ENCODE measurements at places on chromosomes 1 and 21.

GRCh38 chr1:117146575-117147340, 25.2 kb upstream of the TRIM45 start:
- DNase-seq, result peak; percentile 45

- DNase-seq, result no peak
These were observed 6.3 kb downstream of the MORN1 start for GRCh38 chr1:2384941-2385481.

DNA sequence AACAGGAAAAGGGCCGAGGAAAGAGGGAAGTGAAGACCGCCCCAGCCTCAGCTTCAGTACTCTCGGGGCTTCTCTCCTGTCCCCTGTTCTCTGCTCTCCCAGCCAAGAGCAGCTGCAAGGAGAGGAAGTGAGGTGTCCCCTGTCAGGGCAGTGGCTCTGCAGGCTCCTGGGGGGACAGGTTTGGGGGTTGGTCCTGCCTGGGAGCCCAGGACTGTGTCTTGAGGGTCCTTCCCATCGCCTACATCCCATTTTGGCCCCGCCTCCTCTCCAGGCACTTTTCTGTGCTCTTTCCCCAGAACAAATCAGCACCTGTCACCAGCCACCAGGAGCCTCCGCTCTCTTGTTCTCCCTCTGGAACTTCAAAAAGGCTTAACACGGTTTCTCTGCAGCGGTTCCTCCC, 82.6 kb downstream of the VWA5B1 start:
- DNase-seq, result no peak

DNA sequence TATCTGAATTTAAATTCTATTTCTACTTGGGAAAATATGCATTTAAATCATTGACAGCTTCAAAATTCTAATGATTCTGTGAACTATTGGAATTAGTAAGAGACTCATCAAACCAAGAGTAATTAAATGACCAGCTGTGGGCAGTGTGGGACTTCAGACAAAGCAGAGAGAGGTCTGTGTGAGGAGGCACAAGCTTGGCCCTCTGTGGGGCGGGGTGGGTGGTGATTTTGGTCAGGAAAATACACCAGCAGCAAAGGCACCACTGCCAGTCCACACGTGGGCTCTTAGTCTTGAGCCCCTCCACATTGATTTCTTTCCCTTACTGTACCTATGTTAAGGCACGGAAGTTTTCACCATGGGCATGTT, 39.2 kb upstream of the RAB4A start:
- no peak for DNase-seq

DNA sequence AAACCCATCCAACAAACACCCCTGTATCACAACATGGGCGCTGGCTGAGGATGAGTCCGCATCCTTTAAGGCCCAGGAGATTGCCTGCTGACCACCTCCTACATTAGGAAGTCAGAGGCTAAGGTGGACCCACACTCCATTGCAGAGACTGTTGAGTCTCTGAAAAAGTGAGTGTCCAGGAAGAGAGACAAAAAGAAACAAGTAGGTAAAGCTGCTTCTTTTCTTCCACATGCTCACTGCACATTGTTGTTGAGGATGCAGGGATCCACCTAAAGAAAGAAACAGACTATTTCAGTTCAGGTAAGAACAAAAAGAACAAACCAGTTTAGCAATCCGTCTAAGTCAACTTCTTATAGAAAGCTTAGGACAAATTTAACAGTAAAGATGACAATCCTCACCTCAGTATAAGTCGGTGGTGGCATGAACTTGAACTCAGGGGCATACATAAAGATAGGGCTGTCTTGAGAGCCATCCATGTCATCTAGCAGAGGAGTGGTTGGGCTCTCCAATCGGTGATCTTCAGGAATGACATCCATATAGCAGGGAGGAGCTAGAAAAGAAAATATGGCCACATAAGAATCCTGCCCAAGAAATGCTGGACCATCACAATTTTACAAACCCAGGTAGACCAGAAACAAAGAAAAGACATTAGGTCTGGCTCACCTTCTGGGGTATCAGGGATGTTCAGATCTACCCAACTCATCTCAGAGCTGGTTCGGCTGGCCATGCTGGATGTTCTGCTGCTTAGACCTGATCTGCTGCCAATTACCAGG, 2.6 kb downstream of the TXNIP start:
- no peak for DNase-seq

DNA sequence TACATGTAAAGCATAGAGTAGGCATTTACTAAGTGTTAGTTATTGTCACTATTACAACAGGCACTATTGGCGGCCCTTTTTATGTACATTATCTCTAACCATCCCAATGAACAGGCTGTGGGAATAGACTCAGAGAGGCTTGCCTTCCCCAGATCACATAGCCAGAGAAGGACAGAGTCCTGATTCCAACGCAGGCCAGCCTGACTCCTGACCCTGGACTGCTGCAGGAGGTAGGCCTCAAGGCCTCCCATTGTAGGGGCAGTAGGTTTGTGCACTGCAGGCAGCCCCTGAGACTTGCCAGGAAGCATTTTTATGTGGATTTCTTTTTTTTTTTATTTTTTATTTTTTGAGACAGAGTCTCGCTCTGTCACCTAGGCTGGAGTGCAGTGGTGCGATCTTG, 6.4 kb upstream of the GFI1 start:
- DNase-seq, result no peak

DNA sequence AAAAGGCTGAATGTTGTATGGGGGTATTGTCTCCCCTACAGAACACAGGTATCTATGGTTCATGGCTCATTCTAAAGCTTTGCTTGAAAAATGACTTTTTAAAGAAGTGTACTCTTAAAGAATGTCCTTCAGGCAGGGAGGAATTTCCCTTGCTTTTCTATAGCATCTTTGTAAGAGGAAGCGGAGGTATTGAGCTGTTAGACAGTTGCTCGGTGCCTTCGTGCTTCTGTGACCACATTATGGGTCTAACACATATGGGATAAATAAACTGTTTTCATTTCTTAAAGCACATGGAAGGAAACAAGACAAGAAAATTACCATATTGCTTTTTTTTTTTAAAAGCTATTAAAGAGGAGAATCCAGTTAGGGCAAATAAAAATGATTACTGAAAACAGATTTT, 182.9 kb downstream of the NTNG1 start:
- no peak for DNase-seq

- DNase-seq, result no peak
These were observed 352.4 kb downstream of the PTBP2 start for GRCh38 chr1:97073936-97074335.

DNA sequence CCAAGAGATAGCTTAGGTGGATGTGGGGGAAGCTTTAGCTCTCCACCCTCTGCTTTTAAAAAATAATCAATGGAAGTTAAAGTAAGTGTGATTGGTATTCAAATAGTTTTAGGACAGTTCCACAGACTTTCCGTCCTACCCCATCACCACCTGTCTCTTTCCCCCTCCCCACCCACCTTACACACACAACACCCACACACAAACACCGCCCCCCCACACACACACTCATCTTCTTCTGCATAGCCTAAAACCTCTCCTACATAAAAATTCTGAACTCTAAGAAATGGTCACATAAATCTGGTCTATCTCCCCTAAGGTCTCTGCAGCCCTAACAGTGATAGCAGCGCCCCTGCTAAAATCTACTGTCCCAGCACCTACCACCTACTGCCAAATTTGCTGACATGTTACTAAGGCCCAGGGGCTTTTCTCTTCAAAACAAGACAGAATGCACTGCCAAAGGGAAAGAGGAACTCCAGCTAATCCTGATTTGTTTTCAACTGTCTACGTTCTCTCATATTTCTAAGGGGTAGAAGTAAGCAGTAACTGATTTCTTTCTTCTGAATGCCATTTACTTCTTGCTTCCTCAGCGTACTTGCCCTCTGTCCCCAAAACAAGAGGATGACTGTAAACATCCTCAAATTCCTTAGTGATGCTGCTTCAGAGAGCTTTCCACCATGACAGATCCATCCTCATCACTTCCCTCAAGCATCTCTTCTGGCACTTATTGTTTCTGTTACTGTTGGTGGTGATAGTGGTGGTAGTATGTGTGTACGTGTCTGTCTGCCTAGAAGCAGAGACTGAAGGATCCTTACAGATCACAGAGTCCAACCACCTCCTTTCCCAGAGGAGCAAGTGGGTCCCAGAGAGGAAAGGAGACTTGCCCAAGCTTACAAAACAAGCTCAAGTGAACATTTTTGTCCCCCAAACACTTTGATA, 56.8 kb downstream of the LUZP1 start:
- DNase-seq, result no peak

DNA sequence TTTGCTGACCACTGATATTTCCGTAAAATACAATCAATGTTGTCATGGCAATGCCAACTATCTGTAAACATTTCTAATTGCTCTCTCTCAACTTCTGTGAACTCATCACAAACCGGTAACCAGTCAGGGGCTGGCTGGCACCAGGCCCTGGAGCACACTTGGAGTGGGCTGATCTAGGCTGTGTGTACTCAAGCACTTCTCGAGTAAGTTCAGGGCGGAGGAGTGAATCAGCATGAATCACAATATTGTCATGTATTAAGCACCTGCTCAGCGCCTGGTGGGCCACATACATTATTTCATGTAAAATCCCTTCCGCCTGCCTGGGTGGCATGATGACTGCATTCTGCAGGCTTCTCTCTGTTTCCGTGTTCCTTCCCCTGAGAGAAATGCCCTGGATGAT, 212.4 kb downstream of the FOXD2 start:
- DNase-seq, result peak; percentile 67

DNA sequence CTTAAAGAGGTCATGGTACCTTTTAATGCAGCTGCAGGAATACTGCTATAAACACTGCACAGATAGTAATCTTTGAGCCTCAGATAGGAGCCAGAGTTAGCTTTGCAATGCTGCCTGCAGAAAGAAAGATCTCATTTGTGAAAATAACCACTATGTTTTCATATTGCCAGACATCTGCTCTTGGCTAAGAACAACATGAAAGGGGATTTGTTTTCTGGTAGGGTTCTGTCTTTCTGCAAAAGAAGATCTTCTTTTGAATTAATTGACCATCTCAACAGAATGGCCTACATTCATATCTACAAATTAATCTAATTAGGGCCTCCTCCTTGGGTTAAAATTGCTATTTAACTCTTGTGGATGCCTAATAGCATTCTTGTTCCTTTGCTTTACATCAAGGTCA, 177.6 kb upstream of the DPYD start:
- no peak for DNase-seq

GRCh38 chr1:62794053-62794452, 10.1 kb downstream of the ATG4C start:
- no peak for DNase-seq
